RKO (cell line): ENCODE measurements at places on chromosomes 3 and 15.

GRCh38 chr3:12265508-12265907 lies 23.4 kb upstream of the PPARG start:
- DNase-seq: no peak

DNA sequence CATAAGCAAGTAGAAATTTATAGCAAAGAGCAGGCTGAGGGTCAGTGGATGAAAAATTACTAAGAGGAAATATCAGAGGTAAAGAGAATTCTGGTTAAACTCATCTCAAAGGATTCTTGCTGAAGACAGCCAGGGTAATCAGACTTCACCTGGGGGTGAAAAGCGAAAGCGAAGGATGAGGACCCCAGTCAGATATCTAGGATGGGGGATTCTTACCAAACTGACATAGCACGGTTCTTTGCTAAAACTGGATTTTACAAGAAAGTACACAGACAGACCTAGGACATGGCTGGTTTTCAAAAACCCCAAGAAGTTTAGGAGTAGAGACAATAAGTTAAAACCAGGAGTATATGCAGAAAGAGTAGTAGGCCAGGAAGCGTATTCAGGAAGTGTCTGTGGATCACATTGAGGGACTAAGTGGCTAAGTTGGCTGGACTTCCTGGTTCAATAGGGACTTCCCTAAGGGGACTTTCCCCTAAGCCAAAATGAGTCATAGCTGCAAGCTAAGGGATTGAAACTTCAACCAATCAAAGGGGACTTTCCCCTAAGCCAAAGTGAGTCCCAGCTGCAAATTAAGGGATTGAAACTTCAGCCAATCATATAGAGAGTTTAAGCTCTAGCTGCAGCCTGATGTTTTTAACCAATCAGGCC lies 2.4 kb upstream of the CFAP91 start:
- peak; percentile 23 for DNase-seq

GRCh38 chr3:174035328-174035886 lies 637.9 kb downstream of the NLGN1 start:
- DNase-seq: no peak

DNA sequence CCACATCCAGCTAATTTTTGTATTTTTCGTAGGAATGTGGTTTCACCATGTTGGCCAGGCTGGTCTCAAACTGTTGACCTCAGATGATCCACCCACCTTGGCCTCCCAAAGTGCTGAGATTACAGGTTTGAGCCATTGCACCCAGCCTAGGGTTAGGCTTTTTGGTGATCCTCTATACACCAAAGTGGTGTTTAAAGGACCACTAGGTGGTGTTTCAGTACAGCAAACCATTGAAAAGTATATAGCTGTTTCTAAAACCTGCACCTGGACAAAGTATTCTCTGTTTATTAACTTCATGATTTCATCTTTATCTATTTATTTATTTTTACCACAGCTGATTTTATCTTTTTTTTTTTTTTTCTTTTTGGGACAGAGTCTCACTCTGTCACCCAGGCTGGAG lies 68.4 kb downstream of the MINDY2 start:
- DNase-seq: peak; percentile 35

DNA sequence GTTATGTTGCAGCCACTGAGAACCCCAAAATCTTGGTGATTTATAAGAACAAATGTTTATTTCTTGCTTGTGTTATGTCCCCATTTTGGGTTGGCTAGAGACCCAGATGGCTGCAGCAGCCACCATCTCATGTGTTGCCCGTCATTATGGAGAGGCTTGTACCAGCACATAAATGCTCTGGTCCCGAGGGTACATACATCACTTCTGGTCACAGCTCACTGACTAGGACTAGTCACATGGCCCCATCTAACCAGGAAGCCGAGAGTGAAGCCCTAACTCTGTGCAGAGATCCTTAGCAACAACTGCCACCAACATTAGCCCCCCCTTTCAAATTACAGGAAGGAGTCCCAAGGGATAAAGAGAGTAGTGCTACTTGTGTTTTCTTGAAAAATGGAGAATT lies 25.5 kb upstream of the HACD2 start:
- no peak for DNase-seq

DNA sequence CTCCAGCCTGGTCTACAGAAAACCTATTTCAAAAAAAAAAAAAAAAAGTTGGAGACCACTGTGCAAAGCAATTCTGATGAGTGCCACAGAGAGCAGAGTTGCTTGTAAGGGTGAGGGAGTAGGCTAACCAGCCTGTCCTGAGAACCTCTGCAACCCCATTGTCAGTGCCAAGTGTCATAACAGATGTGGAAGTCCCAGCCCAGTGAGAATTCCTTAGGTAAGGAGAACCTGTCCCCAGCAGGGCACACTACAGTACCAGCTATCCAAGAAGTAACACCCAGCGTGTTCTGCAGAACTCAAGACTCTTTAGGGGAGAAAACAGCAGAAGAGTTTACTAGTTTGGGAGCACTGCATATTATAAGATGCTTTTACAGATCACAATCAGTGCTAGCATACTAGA lies 156.3 kb downstream of the LIPC start:
- DNase-seq: no peak

DNA sequence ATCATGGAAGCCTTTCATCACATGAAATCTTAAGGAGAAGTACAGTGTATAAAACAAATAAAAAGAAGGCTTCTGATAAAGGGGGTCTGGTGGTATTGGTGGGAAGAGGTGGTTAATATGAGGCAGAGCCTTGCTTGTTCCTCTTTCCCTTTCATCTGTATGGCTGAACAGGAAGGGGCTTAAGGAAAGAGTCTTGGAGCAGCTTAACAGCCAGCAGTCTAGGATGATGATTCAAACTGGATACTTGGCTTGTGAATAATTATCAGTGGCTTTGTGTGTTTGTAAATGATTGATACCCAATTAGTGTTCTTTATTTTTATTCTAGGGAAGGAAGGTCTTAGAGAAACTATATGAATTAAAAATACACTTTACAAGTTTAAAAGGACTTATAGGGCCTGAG lies 29.1 kb upstream of the TCAIM start:
- DNase-seq: no peak

DNA sequence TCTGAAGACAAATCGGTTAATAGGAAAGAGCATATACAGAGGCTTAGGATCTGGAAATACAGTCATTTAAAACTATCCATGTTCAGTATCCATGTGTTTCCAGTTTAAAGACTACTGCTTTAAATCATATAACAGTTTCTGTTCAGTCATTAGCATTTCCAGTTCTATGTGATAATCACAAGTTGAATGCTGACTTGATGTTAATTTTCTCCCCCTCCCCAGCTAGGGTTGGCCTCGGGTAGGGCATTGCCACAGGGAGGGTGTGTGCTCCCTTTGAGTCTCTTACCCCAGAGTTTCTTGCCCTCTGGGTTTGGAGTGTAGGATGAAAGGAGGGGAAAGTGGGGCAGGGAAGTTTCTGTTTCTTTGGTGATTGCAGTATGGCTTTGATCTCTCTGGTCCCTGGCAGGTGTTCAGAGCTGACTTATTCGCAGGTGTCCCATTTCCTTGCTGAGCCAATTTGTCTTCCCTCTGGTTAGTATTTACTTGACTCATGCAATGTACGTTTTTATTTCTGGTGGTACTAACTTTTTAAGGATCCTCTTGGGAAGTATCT lies 86.3 kb downstream of the SH3GL3 start:
- no peak for DNase-seq

GRCh38 chr3:76300746-76301145 lies 515.4 kb upstream of the ZNF717 start:
- no peak for DNase-seq

DNA sequence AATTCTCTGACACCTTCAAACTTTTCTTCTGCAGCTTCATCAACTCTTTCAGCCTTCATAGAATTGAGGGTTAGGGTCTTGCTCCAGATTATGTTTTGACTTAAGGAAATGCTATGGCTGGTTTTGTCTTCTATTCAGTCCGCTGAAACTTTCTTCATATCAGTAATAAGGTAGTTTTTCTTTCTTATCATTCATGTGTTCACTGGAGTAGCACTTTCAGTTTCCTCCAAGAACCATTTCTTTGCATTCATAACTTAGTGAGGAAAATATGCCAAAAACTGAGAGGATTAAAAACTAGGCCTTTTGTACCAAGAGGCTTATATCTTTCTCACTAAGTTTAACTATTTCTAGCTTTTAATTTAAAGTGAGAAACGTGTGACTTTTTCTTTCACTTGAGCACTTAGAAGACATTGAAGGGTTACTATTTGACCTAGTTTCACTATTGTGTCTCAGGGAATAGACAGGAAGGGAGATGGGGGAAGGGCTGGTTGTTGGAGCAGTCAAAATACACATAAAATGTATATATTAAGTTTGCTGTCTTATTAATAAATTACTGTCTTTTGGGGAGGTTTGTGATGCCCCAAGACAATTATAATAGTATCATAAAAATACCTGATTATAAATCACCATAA lies 1110.1 kb downstream of the TBL1XR1 start:
- DNase-seq: no peak

- peak; percentile 8 for DNase-seq
Observed at GRCh38 chr3:134708671-134709070, 57.8 kb upstream of the KY start.

DNA sequence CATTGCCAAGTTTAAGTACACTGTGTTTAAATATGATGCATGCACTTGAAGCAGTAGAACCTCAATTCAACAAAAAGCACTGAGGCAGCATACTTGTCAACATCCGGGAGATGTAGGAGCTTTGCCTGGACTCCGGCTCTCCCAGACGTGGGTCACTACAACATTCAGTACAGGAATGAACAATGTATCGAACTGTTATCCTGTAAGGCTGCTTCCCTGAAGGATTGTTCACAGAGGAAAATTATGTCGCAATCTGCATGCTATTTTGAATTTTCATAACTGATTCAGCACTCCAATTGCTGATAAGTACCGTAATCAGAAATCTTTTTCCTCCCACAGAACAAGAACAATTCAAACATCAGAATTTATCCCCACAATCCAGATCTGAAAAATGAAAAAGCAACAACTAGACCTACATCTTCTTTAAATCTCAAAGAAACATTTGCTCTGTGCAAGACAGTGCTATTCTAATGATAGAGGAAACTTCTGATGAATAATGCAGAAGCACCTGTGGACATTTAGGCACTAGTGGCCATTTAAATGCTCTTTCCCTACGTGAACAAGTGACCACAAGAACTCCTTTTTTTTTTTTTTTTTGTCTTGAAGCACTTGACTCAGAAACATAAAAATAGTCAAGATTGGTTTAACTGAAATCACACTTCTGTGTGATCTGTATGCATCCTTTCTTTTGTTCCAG lies 113.4 kb downstream of the PLCH1 start:
- DNase-seq: no peak

GRCh38 chr3:130088061-130088460 lies 6.4 kb downstream of the ALG1L2 start:
- DNase-seq: no peak

DNA sequence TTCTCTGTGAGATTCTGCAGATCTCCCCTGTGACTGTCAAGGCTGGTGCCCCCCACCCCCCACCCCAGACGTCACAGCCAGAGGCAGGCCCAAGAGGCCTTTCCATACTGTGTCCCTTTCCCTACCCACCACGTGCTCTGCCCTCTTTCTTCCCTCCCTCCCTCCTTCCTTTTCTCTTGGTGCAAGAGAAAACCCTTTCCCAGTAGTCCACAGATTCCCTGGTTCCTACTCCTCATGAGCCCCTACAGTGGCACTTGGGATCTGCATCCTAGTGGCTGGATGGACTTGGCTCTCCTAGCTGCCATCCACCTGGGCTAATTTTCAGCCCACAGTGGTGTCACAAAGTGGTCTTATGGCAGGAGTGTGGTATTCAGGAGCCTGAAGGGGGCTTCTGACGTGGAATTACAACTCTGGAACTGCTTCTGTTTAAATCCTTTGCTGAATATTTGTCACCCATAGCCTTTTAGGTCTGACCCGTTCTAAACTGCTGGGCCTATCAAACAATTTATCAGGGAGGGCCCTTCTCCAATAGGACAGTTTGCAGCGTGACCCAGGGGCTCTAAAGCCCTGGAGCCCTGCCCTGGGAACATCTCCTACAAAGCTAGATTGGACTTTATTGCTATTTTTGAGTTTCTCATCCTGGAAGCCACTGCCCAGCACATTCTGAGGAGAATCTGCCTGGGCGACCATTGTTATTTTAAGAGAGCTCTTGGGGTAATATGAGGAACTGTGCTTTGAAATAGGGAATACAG lies 35.3 kb downstream of the KLF13 start:
- no peak for DNase-seq

DNA sequence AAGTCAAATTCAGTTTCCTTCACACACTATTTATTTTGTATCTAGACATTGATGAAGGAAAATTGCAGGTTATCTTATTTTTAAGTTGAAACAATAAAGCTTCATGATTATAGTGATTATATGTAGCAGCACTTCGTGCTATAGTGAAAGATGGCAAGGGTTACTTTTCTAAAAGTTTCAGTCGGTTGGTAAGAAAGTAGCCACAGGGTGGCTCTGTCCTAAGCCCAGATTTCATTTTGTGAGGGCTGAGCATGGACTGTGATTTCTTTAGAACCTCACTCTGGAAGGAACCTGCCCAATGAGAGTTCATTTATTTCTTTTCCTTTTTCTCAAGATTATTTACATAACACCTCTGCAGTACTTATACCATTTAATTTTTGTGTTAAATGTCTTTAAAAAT lies 66.5 kb downstream of the NME9 start:
- no peak for DNase-seq

GRCh38 chr3:151538456-151539393 lies 77.9 kb upstream of the IGSF10 start:
- no peak for DNase-seq

GRCh38 chr3:119206611-119207511 lies 33.5 kb downstream of the UPK1B start:
- DNase-seq: no peak

DNA sequence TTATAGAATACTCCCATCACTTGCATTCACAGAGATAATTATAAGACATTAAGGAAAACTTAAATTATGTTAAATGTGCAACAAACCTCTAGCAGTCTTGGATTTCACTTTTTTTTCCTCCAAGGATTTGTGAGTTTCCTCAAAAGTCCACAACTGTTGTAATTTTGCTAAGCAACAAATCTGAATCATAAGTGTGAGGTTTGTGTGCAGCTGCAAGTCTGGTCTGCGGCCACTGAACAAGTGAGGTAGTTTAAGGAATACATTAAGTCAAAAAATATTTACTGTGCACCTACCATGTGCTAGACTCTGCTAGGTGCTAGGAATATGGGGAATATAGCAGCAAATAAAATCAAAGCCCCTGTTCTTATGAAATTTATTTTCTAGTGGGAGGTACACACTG lies 70.2 kb downstream of the LRRC28 start:
- DNase-seq: no peak

DNA sequence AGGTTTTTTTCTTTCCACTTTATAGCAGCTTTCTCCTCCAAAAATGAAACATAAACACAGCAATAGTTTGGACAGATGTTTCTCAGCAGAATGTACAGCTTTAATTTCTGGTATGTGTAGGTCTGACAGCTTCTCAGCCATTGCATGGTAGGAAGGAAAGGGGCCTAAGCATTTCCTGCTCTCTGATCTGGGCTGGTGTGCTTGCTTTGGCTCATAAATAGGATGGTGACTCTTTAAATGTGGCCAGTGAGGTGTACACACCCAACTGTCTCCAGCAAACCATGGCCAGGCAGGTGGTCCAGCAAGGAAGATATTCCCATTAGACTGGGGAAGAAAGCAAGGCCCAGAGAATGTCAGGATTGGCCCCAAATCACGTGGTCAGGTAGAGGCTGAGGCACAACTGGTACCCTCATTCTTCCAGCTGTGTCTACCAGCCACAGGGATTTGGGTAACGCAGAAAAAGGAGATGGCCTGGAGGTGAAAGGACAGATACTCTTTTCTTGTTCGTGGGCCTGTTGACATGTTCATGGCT lies 52.1 kb downstream of the ITGA11 start:
- DNase-seq: no peak
